ENCODE measurements at places on chromosomes 16 and 17. TPM values are rescaled to one million over a fixed set of nuclear protein-coding genes. Genes with fewer than 3 reads are reported as not detected.

DNA sequence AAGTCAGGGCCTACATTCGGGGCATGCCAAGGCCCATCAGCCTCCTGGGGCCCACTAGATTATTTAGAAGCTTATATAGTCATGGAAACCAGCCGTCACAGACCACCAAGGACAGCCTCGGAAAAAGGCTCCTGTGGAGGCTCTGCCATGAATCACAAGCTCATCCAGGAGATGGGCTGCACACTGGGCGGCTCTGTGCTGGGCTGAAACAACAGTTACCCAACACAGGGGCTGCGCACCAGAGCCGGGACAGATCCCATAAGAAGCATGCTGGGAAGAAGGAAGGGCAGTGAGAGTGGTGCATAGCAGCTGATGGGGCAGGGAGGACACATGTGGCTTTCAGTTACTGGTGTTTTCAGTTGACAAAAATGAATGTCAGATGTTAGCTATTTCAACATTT lies 67.7 kb upstream of the GSG1L start:
- peaks cover 2% of the 10 kb centered on the region for H3K4me1 ChIP-seq
- no peak overlapping the region for H3K4me3 ChIP-seq
- H3K27me3 ChIP-seq: no peaks in the 10 kb centered on the region

- no peak for DNase-seq
- no peaks in the 10 kb centered on the region for H3K4me1 ChIP-seq
- no peak overlapping the region for H3K4me3 ChIP-seq
- no peaks in the 10 kb centered on the region for H3K36me3 ChIP-seq
- peaks cover 8% of the 10 kb centered on the region for H3K27me3 ChIP-seq
Measured at GRCh38 chr16:79672524-79672923, 72.0 kb upstream of the MAF start.

DNA sequence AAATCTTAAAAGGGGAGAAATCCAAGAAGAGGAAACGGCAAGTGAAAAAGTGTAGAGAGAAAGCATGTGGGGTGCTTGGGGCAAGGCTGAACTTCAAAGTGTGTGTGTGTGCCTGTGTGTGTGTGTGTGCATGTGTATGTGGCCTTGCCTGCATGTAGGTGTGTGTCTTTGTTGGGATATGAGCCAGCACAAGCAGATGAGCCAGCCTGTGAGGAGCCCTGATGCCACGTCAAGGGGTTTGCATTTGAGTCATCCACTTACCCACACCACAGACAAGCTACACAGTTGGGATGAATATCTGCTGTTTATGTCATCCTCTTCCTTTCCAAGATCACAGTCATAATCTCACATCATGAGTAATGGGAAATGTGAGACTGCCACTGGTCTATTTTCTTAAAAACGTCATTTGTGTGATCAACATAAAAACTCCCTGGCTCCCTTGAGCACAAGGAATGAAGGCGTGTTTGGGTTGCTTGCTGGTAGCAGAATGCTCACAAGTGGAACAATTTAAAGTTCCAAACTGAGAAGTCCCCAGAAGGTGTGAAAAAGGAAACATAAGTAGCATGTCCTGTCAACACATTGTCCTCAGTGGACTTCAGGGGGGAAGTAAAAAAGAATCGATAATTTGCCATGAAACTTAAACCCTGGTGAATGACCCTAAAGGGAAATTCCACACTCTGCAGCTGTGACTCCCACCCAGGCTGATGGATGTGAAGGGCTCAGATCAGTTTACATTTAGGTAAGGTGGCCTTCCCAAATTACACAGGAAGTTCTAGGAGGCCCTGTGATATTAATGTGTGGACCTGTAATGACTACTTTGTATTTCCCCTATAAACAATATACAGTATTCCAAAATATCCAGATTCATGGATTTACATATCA lies 14.7 kb downstream of the KCTD19 start:
- no peak overlapping the region for H3K4me3 ChIP-seq
- H3K36me3 ChIP-seq: no peaks in the 10 kb centered on the region
- H3K4me1 ChIP-seq: peaks cover 21% of the 10 kb centered on the region
- peak; percentile 66 for DNase-seq
- peak overlapping the region; percentile 60 for H3K27ac ChIP-seq
- no peaks in the 10 kb centered on the region for H3K27me3 ChIP-seq

Gene TBC1D28
- total RNA-seq: not detected

DNA sequence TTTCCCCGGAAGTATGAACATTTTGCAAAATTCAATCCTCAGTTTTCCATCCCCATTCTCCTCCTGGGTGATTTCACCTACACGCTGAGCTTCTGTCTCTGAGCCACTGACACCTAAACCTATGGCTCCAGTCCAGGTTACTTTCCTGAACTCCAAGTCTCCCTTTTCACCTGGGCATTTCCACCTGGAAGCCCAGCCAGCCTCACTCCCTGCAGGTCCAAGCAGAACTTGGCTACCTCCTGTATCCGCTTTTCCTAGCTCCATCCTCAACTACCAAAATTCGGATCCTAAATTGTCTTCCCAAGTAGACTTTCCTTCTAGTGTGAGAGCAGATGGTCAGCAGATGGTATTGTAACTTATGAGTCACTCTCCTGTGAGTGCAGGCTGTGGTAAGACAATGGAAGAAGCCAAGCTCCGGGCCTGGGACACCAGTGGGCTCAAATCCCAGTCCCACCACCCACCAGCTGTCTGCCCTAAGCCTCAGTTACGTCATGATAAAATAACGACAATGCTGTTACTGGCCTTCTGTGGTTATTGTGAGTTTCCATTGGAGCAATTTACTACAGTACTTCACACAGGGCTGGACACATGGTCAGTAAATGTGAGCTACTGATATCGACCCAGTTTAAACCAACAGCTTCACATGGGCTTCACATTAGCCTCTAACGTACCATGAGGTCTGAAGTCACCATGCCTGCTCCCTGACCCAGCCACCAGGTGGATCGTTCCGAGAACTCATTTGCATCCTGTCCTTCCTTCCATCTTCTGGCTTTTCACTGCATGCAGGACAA lies 33.3 kb downstream of the PECAM1 start:
- no peaks in the 10 kb centered on the region for H3K36me3 ChIP-seq
- peaks cover 16% of the 10 kb centered on the region for H3K4me1 ChIP-seq
- H3K4me3 ChIP-seq: no peak overlapping the region
- H3K27ac ChIP-seq: no peak overlapping the region
- DNase-seq: no peak

DNA sequence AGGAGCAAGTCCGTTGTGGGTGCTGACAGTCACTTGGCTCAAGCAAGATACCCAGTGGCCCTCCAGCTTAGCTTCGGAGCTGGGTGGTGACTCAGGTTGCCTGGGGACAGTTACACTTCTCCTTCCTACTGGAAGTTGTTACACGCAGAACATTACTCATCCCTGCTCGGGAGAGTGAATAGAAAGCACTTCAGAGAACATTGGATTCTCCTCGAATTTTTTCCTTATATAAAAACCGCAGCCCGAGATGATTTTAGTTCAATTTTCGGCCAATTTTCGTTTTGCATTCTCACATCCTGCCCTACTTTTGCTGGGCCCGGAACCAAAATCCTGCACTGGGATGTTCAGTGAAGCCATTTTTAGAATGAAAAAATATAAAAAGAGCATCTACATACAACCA lies 99.7 kb downstream of the ELAC2 start:
- no peaks in the 10 kb centered on the region for H3K27me3 ChIP-seq
- no peak for DNase-seq
- H3K27ac ChIP-seq: no peak overlapping the region
- no peak overlapping the region for H3K4me3 ChIP-seq

Gene AKAP1
- total RNA-seq: 29.7 TPM

GRCh38 chr17:64173646-64174045 lies 43.7 kb upstream of the ERN1 start:
- H3K27ac ChIP-seq: no peak overlapping the region
- H3K4me3 ChIP-seq: no peak overlapping the region
- no peaks in the 10 kb centered on the region for H3K27me3 ChIP-seq

DNA sequence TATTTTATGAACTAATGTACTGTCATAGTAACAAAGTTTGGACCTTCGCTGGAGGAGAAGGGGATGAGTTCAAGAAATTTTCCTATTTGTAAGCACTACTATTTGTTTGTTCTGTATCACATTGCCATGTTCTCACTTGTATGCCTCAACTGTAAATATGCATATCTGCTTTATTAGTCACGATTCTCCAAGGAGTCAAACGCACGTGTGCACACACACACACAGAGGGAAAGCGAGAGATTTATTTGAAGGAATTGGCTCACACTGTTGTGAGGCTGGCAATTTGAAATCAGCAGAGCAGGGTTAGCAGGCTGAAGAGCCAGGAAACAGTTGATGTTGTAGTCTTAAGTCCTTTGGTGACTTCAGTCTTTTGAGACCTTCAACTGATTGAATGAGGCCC lies 24.9 kb upstream of the MYH2 start:
- H3K4me3 ChIP-seq: no peak overlapping the region
- peaks cover 5% of the 10 kb centered on the region for H3K27me3 ChIP-seq
- H3K36me3 ChIP-seq: no peaks in the 10 kb centered on the region
- no peak for DNase-seq
- no peak overlapping the region for H3K27ac ChIP-seq
- no peaks in the 10 kb centered on the region for H3K4me1 ChIP-seq

Measured in activated CD4-positive, alpha-beta T cell treated with anti-CD3 and anti-CD28 coated beads, Interleukin-2, amount 10 ng/mL, durations not matched to agents 7 days and 5 days (primary cell).